ENCODE measurements at places on chromosomes 4 and X.

DNA sequence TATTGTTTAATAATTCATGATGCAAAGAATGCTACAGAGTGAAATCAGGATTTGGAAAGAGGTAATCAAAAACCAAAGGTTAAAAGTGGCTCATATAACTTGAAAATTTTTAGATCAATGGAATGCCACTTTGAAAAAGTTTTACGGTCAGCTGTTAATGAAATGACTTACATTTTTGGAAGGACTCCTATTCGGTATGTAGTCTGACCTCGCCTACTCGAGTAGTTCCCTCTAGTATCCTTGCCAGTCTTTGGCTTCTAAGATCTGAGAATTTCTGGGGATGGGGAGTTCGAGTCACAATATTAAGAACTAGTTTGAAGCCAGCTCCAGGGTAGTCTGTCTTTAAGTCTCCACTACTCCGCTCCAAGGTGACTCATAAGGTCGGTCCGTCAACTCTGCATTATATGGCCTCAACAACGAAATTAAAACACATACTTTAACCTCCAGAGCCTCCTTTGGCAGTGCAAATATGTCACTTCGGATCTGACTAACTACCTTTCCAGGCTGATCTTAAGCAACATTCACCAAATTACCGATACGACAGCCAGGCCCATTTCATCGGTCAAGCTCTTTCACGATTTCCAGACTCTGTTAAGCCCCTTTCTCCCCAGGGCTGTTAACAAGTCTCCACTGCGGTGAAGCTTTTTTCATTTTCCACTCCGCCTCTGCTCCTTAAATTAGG is 733 bp upstream of the NAA15 start:
- no peak for DNase-seq

GRCh38 chr4:107404591-107405300 is 315.3 kb downstream of the PAPSS1 start:
- DNase-seq: no peak

GRCh38 chr4:151573945-151574344 is 165.0 kb downstream of the FHIP1A start:
- no peak for DNase-seq

GRCh38 chrX:148599404-148599803 is 99.0 kb downstream of the AFF2 start:
- DNase-seq: no peak

DNA sequence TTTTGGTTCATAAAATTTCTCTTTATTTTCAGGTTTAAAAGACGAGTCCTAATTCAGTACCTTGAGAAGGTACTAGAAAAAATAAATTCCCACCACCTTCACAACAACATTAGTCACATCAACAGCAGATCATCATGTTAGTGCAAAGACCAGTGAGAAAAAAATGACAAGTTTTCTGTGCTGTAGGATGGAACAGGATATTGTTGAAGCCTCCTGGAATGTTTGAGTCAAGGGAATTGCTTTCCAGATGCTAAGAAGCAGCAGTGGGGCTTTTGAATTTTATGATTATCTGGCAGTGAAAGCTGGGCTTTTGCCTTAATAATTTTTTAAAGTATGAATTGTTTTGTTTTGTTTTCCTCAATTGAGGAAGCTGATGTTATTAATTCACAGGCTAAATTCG is 61.0 kb downstream of the INTS6L start:
- DNase-seq: no peak

DNA sequence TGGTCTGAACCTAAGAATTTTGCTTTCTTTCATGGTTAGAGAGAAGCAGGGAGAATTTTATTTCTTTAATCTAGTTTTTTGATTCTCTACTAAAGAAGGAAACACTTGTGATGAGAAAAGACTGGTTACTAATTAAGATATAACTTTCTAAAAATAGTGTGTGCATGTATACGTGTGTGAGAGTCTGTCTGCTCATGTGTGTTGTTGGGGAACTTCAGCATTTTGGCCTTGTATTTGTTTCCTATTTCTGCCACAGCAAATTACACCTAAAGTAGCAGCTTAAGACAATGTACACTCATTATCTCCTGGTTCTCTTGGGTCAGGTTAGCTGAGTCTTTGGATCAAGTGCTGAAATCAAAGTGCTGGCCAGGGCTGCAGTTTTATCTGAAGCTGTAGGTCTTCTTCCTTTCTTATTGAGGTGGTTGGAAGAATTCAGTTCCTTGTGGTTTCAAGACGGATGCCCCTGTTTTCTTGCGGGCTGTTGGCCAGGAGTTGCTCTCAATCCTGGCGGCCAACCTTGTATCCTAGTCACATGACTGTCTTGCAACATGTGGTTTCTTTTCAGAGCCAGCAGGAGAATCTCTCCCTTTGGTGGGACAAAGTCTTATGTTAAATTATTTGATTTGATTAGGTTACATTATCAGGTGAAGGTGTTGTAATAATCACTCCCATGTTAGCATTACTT is 188.4 kb upstream of the CLNK start:
- no peak for DNase-seq

- DNase-seq: no peak
Measured at GRCh38 chr4:186825069-186825468, 101.4 kb upstream of the FAT1 start.

DNA sequence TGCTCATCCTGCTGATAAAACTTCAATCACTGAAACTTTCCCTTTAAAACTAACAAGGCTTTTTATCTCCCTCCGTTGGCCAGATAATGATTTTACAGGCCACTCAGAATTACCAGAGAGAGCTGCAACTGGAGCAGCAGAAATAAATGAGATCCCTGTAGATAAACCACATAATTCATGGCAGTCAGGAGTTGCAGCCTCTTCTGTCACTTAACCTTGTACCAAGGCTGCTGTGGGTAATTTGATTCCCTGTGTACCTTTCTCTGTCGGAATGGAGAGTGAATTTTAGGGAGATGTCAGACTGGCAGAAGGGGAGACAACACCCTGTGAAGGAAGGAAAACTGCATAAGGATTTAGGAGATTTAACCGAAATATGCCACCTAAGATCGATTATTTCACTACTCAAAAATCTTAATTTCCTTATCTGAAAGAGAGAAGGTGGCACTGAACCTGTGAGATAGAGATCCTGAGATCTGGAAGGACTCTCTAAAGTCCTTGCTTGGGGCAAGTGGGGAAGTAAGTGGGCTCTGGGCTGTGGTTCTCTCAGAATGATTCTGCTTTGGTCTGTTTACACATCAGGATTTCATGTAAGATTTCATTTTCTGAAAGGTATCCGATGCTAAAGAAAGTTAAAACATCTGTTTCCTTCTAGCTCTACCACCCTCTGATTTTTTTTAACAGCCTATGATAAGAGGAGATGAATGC is 14.3 kb upstream of the TSPAN5 start:
- DNase-seq: no peak

DNA sequence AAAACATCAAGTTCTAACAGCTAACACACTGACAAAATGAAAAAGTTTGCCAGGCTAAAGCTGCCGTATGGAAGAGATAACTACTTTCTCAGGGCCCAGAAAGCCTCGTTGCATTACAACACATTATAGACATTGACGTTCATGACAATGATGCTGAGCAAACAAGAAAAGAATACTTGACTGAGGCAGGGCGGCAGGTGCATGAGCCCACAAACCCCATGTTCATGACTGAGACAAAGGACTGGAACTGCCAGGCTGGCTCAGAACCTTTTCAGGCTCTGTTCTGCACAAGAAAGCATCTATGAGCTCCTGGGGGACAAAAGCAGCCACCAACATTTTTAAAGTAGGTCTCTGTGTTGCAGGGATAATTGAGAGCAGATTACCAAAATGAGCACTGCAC is 13.6 kb downstream of the TLR6 start:
- no peak for DNase-seq

DNA sequence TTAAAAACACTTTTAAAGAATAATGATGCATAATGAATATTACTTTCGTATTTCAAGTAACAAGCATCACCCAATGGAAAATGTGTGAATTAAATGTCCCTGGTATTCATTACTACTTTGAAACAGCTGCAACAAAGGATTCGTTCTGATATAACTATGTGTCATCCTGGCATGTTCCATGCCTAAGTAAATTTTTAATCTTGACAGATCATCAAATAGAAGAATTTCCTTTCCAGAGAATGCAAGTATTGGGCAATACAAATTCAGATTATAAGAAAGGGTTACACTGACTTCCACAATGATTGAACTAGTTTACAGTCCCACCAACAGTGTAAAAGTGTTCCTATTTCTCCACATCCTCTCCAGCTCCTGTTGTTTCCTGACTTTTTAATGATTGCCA is 105.3 kb downstream of the SPCS3 start:
- no peak for DNase-seq

DNA sequence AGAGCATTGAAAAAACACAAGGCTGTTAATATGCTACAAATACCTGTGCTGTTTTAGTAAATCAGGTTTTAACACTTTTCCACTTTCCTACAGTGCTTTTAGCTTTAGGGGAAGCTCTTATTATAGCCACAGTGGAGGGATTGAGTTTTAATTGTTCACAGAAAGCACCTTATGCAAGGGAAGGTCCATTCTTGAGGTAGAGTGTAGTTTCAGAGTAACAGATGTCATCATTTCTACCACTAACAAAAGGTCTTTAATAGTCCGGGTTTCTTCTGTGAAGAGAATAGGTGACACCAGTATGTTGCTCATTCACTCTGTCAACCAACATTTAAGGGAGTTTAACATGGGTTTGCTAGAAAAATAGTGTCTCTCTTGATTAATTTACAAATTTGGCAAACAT is 104.4 kb downstream of the STIM2 start:
- no peak for DNase-seq

- no peak for DNase-seq
Measured at GRCh38 chr4:66052426-66052825, 382.1 kb upstream of the EPHA5 start.

DNA sequence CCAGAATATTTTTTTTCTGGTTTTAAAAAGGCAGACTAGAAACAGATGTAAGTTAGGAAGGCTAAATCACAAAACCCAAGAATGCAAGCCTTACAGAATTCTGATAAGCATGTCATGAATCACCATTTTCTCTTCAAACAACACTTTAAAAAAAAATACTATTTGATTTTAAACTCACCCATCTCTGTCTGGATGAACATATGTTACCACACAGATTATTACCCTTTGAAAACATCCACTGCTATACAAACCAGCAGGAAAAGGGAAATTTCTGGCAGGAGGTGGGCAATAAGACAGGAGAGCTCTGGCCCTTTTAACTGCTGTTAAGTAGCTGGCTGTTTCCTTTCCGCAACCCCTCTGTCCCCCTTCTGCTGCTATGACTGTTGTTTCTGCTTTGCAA is 317.7 kb upstream of the NOCT start:
- no peak for DNase-seq

Data from activated T-cell treated with anti-CD3 and anti-CD28 coated beads for 48 hours (primary cell).